Mesothelial cell of epicardium (in vitro differentiated cells): ENCODE measurements at places on chromosomes 3 and 15. TPM values are rescaled to one million over a fixed set of nuclear protein-coding genes. Genes with fewer than 3 reads are reported as not detected.

Gene HRG
- total RNA-seq: not detected in 3 replicates

Gene OIP5
- 5.3 to 5.9 TPM (median 5.6 TPM) in 3 replicates for total RNA-seq

Gene NEK4
- 32.3 to 33.5 TPM (median 32.9 TPM) in 3 replicates for total RNA-seq

Gene BRPF1
- 24.1 to 27.1 TPM (median 26.6 TPM) in 3 replicates for total RNA-seq

Gene SLC9A9
- 2.7 to 4.2 TPM (median 3.8 TPM) in 3 replicates for total RNA-seq

Gene WNT5A
- total RNA-seq: 59.0 to 63.8 TPM (median 61.7 TPM) in 3 replicates

Gene RASL12
- total RNA-seq: 11.7 to 14.0 TPM (median 12.0 TPM) in 3 replicates

Gene SLC2A2
- total RNA-seq: not detected in 3 replicates

Gene COL6A5
- 0.04 to 0.09 TPM (median 0.07 TPM) in 3 replicates for total RNA-seq

Gene MLF1
- 10.3 to 14.0 TPM (median 12.2 TPM) in 3 replicates for total RNA-seq

Gene ARHGAP31
- total RNA-seq: 9.1 to 9.7 TPM (median 9.2 TPM) in 3 replicates

Gene P3H2
- 14.8 to 17.2 TPM (median 15.8 TPM) in 3 replicates for total RNA-seq

Gene CALML4
- total RNA-seq: 8.3 to 10.2 TPM (median 8.4 TPM) in 3 replicates

Gene ITIH3
- total RNA-seq: 22.4 to 25.0 TPM (median 23.1 TPM) in 3 replicates

Gene ZXDC
- 33.3 to 34.2 TPM (median 33.7 TPM) in 3 replicates for total RNA-seq

Gene LRTM1
- total RNA-seq: not detected in 3 replicates

Gene TMEM212
- total RNA-seq: not detected in 3 replicates

Gene DNAH12
- 0.29 to 0.60 TPM (median 0.43 TPM) in 3 replicates for total RNA-seq

Gene FEZF2
- total RNA-seq: not detected in 3 replicates

Gene LSMEM2
- total RNA-seq: 0.38 to 0.51 TPM (median 0.50 TPM) in 3 replicates

Gene PRR23A
- not detected in 3 replicates for total RNA-seq

Gene PHLDB2
- total RNA-seq: 32.4 to 37.2 TPM (median 36.0 TPM) in 3 replicates

Gene C3orf49
- total RNA-seq: not detected in 3 replicates

Gene GOLGA6D
- total RNA-seq: 0.16 to 0.18 TPM in 2 of 3 replicates, not detected in the other

Gene GP5
- total RNA-seq: 0.11 to 0.16 TPM in 2 of 3 replicates, not detected in the other
